ENCODE measurements at places on chromosomes 2 and 18.

GRCh38 chr2:174485788-174486562, 854 bp downstream of the GPR155 start:
- no peak for DNase-seq

DNA sequence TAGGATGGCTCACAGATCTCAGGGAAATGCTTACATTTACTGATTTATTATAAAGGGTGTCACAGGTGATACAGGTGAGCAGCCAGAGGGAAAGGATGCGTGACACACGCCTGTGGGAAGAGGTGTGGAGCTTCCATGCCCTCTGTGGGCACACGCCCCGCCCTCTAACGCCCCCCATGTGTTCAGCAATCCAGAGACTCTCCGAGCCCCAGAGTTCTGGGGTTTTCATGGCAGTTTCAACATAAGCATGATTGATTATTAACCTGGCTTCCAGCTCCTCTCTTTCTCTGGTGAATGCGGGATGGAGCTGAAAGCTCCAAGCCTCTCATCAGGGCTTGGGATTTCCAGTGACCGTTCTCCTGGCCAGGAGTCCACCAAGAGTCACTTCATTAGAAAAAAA, 34.3 kb upstream of the ODC1 start:
- no peak for DNase-seq

DNA sequence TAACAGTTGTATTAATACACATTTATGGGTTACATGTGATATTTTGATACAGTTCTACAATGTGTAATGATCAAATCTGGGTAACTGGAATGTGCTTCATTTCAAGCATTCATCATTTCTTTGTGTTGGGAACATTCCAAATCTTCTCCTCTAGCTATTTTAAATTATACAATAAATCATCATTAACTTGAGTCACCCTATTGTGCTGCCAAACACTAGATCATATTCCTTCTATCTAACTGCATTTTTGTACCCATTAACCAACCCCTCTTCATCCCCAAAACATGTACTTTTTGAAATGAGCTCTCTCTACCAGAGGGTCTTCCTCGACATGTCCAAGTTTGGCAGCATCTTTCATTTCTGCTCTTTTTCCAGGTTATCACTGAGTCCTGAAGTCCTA, 81.1 kb upstream of the TTC39C start:
- no peak for DNase-seq

- DNase-seq, result no peak
These were observed 17.3 kb downstream of the BCL2 start for GRCh38 chr18:63302220-63302619.

DNA sequence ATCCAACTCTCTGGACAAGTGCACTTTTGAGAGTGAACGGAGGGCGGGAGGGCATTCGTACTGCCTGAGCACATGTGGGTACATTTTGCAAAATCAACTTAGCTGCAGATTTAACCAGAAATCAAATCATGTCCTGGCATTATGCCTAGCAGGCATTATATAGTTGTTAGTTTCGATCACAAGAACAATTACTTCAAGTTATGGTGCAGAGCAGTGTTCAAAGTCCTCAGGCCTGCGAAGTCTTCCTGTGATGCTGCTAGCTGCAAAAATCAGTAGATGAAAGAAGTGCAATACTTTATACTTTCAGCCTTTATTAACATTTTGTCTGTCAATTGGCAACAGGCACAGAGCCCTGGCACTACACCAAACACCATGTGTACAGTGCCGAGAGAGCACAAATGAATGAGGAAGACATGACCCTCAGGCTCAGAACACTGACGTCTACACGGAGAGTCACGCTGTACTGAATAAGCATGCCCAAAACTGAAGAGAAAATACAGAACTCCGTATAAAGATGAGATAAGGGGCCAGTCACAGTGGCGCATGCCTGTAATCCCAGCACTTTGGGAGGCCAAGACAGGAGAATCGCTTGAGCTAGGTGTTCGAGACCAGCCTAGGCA, 92.1 kb upstream of the CREB1 start:
- DNase-seq, result no peak

DNA sequence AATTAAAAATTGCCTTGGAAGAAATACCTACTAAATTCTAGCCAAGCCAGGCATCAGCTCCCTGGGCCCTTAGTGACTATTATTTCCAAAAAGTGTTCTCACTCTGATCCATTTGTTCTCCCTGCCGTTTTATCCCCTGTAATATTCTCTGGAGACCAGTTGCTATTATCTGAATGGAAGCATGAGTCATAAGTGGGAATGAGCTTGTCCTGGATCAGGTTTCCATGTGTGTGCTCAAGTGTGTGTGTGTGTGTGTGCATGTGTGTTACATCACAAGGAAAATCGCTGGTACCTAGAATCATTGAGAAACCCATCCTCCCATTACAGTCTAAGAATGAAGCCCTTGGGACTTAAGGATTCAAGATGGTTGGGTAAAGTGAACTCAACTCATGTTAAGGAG, 130.3 kb upstream of the CXCR4 start:
- DNase-seq, result peak; percentile 53

GRCh38 chr2:1947316-1947715, 203.0 kb upstream of the PXDN start:
- no peak for DNase-seq

DNA sequence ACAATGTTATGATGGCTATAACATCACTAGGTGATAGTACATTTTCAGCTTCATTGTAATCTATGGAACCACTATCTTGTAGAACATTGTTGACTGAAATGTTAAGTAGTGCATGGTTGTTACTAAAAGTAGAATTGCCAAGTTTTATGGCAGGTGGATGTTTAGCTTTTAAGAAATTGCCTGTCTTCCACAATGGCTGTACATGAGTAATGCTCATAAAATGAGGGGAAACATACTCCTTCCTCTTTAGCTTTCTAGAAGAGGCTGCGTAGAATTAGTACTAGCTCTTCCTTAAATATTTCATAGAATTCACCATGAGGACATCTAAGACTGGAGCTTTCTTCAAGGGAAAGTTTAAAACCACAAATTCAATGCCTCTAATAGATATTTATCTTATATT, 161.0 kb downstream of the TPGS2 start:
- DNase-seq, result no peak

GRCh38 chr2:23624915-23625314, 239.9 kb downstream of the KLHL29 start:
- no peak for DNase-seq

GRCh38 chr18:7921938-7922587, 354.9 kb downstream of the PTPRM start:
- DNase-seq, result no peak

- no peak for DNase-seq
These were observed 239.9 kb downstream of the DSEL start for GRCh38 chr18:67276638-67277037.

DNA sequence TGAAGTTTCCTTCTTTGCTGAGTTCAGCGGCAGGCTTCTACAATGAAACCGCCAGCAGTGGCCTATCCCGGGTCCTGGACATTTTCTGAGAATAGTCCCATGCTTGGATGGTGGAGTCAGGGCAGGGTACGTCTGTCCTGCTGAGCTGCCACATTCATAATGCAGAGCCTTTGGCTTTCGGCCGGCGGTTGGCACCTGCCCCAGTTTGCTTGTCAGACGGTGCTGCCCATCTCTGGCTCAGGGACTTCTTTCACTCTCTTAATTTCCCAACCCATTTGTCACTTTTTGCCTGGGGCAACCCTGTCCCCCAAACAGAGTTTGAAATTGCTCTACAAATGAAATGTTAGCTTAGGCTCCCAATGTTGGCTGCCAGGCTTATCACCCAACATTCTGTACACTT, 57.2 kb downstream of the SOX11 start:
- DNase-seq, result no peak

GRCh38 chr2:234960175-234961088, 8.6 kb downstream of the SH3BP4 start:
- peak; percentile 43 for DNase-seq

GRCh38 chr2:224543939-224544338, 41.2 kb downstream of the CUL3 start:
- DNase-seq, result no peak
